ENCODE measurements at places on chromosomes 4 and X.

GRCh38 chr4:139849219-139849618, 183.6 kb downstream of the MGST2 start:
- DNase-seq = no peak

DNA sequence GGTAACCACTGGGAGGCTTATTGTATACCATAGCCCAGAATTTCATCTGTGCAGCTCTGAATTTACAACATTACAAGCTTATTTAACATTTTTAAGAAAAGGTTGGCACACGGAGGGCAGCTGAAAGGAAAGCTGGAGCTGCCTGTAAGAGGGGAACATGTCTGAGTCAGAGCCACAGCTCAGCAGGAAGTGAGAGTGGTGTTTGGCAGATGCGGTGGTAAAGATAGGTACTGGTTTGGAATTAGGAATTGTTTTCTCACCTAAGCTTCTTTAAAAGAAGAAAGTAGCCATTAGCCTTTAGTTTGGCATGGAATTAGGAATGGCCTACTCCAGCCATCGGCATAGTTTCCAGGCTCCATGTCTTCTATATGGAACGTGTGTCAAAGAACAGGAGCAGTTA, 172.5 kb upstream of the ANXA3 start:
- DNase-seq = no peak

- no peak for DNase-seq
These were observed 1715.2 kb upstream of the ADGRL3 start for GRCh38 chr4:59484944-59485343.

DNA sequence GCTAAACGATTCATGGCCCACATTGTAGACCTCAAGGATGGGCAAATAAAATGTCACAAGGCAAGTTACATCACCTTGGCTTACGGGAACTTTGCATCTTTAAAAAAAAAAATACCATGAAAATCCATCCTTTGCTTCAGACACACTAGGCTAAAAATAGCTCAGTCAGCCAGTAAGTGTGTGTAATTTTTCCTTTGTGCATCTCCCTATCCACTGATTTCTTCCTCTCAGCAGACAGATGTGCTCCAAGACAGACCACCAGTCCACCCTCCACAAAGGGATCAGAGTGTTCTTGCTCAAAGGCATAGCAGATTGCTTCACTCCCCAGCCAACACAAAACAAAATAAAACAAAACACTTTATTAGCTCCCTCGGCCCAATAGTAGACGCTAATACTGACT, 14.6 kb downstream of the LDB2 start:
- DNase-seq = no peak

DNA sequence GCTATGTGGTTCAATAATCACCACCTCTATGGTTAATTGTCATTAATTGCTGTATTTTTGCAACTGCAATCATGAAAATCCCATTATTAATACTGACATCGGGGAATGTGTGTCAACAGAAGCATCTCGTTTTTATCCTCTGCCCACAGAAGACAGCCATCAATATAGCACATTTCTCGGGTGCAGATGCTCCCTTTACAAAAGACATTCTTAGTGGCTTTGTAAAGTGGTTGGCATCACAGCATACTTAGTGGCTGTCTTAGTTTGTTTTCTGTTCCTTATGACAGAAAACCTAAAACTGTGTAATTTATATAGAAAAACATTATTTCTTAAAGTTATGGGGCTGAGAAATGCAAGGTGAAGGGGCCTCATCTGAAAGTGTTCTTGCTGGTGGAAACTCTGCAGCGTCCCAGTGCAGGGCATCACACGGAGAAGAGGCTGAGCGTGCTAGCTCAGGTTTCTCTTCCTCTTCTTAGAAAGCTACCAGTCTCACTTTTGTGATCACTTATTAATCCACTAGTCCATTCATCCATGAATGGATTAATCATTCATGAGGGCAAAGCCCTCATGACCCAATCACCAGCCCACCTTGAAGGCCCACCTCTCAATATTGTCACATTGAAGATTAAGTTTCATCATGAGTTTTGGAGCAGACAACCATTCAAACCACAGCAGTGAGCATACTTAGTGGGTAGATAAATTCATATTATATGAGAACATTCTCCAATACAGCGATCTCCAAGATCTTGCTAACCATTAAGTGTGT, 1067.7 kb upstream of the PABPC4L start:
- DNase-seq = no peak

GRCh38 chr4:46393606-46394005, 3.7 kb upstream of the GABRA2 start:
- no peak for DNase-seq

DNA sequence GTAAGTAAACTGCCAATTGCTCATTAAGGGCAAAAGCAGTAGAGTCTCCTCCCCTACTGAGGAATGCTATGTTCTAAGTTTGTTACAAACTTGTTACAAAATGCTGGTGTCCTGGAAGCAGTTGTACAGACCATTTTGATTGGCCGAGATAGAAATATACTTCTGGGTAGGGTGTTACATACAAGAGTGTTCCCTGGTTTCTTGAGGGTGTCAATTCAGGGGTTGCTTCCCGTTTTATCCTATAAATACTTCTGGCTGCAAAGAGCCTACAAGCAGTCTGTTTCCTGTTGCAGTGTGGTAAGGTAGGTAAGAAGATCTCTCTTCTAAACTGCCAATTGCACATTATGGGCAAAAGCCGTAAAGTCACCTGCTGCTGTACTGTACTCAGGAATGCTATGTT, 5.7 kb downstream of the TRPC5OS start:
- DNase-seq = no peak

- no peak for DNase-seq
These were observed 324.0 kb downstream of the STIM2 start for GRCh38 chr4:27184508-27185155.

GRCh38 chrX:69210581-69210980, 45.3 kb upstream of the PJA1 start:
- no peak for DNase-seq

DNA sequence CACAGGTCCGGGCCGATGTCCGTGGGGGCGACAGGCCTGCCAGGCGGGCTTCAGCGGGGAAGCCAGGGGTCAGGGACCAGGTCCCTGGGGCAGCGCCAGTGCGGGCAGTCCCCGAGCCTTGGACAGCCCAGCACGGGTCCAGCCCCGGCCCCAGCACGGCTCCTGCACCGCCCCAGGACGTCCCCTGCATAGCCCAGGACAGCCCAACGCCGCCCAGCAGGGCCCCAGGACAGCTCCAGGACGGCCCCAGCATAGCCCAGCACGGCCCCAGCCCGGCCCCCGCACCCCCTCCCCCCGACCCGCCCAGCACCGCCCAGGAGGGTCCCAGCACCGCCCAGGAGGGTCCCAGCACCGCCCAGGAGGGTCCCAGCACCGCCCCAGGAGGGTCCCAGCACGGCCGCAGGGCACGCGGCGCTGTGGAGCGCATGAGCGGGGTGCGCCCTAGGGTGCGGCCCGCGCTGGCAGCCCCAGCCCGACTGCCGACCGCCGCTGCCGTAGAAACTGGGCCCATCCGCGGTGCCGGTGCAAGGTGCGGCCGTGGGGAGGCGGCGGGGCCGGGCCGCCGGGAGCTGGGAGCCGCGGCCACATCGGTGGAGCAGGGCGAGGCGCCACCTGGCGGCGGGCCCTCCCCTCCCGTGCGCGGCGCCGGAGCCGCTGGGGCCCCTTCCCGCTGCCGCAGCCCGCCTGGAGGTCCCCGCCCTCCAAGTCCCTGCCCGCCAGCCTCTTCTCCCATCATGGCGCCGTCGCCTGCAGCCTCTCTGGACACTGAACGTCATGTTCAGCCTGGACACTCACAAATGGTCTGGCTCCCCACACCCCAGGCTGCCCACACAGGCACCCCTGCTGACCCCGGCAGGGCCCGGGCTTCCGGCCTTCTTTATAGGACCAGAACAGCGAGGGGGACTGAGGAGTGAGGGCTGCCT, 106.8 kb upstream of the NKX1-1 start:
- DNase-seq = no peak

GRCh38 chr4:182711211-182711610, 206.0 kb downstream of the DCTD start:
- no peak for DNase-seq

- no peak for DNase-seq
These were observed 66.0 kb downstream of the UBE2K start for GRCh38 chr4:39763714-39764572.

DNA sequence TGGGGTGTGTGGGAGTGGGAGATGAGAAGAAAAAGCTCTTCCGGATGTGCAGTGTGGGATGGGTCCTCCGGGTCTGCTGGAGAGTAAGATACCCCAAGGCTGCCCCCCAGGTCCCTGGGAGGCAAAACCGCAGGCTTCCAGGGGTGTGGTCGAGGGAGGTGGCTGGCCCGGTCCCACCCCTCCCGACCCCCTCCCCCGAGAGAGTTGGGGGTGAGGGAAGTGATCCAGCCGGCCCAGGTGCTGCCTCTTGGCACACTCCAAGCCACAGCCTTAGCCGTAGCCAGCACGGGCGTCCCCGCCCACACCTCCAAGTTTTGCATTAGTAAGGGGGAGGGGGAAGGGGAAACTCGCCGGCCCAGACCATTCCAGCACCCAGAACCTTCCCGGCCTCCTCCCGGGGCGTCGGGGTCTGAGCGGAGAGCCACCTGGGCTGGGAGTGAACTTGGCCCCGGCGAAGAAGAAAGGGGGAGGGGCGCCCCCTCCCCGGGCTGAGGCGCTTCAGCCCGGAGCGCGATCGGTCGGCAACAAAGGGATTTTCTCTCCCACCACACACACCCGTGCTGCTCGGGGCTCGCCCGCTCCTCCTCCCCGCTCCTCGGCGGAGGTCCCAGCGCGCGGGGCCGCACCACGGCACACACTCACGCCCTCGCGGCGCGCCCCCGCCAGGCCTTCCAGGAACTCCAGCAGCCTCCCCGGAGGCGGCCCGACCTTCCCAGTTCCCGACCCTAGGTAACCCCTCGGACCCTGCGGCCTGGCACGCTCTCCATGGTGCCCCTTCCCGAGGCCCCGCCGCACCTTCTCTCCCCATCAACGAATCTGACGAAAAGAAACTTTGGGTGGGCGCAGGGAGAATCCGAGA, 14.4 kb downstream of the BCOR start:
- DNase-seq = no peak

DNA sequence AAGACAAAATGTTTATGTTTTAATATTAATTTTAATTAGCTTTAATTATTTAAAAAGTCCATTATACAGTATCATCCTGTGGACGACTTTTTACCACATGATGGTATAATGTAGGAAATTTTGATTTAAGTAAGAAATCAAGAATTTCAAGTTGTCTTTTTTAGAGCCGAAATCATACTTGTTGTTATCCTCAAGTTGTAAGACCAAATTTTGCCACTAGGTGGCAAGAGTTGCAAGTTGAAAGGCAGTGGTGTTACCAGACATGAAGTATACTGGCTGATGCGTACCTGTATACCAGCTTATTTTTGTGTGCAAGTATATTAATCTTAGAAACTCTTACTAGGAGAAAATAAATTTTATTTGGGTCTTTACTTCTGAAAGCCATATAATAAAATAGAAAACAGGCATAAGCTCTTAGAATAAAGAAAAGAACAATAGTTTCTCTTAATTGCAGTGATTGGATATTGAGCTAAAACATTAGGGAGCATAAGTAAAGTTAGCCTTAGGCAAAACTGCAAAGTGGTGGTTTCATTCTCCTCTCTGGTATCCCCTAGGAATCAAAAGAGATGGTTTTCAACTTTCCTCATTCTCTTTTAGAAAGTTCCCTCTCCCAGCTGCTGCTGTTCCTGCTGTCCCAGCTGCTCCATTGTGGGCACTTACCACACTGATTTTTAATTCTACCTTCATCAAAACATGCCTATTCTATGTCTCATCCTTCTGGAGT, 118.0 kb upstream of the WDFY3 start:
- DNase-seq = no peak

DNA sequence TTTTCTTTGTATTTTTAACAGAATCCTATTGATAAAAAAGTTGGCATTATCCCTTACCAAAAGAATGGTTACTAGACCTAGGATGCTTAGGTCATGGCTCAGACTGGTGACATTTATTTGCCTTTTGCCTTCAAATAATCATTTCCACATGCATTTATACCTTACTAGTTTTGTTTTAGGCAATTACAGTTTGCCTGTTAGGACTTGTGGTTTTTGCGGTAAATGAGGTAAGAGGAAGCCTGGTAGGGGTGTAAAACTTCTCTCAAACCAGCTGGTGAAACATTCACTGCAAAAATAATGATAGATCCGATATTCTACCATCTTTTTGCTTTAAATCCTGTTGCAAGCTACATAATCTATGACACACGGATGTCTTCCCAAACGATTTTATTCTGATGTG, 12.1 kb downstream of the LAMP2 start:
- DNase-seq = no peak

DNA sequence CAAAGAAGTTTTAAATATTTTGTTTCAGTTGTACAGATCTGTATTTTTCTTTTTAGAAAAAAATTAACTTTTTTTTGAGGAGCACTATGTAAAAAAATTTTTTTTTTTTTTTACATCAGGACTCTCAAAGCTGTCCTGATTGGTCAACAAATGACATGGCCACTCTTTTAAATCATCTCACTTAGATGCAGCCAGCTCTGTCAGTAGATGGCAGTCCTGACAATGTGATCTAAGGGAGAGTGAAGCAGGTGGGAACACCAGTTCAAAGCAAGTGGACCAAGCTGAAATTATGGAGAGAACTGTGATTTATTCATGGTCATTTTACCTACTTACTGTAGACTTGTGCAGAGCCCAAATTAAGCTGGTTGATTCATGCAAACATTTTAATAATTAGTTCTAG, 174.7 kb upstream of the GPRIN3 start:
- DNase-seq = peak; percentile 23

DNA sequence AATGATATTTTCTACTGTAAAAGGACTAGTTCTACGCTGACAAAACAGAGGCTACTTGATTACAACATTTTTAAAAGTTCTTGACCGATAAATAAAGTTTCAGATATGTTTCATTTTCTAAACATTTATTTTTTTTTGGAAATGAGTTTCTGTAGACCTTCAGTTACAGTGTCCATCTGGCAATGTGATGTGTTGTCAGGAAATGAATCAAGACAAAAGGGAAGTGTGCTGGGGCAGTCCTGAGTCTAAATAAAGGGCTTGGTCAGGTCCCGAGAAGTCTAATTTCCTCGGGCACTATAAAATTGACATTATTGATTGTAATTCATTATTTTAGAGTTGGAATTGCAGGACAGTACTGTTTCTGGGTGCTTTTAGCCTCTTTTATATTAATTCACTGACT, 57.0 kb upstream of the FTHL17 start:
- DNase-seq = no peak

DNA sequence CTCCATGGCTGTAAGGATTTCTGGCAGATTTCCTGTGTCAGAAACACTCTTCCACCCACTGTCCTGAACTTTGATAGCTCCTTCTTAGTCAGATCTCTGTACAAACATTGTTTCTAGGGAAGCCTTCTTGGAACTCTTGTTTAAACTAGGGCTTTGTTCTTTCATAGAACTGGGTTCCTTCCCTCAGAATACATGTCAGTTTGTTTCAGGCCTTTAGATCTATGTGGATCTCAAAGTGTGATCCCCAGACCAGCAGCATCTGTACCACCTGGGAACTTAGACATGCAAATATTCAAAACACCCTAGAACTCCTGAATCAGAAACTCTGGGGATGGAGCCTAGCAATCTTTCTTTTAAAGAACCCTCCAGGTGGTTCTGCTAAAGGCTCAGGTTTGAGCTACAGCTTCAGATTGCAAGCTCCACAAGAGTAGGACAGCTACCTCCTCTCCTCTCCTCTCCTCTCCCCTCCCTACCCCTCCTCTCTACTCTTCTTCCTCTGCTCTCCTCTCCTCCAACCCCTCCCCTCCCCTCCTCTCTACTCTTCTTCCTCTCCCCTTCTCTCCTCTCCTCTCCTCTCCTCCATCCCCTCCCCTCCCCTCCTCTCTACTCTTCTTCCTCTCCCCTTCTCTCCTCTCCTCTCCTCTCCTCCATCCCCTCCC, 12.7 kb downstream of the RASSF6 start:
- DNase-seq = no peak

GRCh38 chrX:250965-251364, 30.2 kb upstream of the PLCXD1 start:
- no peak for DNase-seq

All from HTR-8/SVneo (cell line).